ENCODE measurements at places on chromosomes 6 and 20. TPM values are rescaled to one million over a fixed set of nuclear protein-coding genes. Genes with fewer than 3 reads are reported as not detected.

DNA sequence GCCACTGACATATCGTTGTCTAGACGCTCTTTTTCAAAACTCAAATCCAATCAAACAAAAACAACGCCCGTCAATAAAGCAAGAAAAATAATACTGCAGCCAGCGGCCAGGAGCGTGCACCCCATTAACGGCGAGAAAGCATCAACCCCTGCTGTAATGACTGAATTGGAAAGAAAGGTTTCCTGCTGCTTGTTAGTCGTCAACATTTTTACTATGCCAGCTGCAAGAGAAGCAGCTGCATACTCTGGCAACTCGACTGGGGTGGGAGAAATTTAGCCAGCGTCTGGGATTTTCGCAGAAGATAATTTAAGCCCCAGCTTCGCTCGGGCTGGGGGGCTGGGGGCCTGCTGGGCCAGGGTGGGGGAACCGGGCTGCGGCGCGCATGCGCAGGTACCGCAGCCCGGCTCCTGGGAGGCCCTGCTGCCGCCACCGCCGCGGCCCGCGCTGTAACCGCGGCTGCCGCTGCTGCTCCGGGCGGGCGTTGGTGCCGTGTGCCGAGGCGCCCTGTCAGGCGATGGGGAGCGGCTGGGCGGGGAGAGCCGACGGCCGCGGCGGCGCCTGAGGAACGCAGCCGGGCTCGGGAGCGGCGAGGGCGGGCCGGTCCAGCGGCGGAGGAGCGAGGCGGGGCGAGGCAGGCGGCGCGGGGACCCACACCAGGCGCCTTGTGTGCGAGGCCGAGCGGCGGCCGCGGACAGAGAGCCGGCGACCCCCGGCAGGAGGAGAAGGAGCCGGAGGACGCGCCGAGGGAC, 732 bp upstream of the STXBP5 start:
- DNase-seq = peak; percentile 63

DNA sequence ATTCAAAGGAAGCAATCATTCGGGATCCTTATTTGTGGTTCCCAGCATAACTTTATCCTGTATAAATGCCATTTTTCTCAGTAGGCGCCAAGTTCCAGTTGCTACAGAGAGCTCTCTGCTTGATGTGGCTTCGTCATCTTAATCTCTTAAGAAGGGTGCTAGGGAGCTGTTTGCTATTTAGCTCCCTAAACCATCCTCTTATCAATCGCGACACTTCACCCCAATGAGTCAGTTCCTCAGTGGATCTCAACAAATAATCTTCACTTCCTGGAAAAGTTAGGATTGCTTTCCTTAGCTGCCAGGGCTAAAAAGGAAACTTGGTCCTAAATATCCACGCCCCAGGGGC, 1.3 kb upstream of the NKAIN2 start:
- DNase-seq = no peak

GRCh38 chr6:43240950-43241349, 2.3 kb upstream of the TTBK1 start:
- no peak for DNase-seq

The ADGB gene
- not detected for total RNA-seq

The SPINT4 gene
- not detected for total RNA-seq
